Effector CD8-positive, alpha-beta T cell (primary cell): ENCODE measurements at places on chromosomes 4 and X.

DNA sequence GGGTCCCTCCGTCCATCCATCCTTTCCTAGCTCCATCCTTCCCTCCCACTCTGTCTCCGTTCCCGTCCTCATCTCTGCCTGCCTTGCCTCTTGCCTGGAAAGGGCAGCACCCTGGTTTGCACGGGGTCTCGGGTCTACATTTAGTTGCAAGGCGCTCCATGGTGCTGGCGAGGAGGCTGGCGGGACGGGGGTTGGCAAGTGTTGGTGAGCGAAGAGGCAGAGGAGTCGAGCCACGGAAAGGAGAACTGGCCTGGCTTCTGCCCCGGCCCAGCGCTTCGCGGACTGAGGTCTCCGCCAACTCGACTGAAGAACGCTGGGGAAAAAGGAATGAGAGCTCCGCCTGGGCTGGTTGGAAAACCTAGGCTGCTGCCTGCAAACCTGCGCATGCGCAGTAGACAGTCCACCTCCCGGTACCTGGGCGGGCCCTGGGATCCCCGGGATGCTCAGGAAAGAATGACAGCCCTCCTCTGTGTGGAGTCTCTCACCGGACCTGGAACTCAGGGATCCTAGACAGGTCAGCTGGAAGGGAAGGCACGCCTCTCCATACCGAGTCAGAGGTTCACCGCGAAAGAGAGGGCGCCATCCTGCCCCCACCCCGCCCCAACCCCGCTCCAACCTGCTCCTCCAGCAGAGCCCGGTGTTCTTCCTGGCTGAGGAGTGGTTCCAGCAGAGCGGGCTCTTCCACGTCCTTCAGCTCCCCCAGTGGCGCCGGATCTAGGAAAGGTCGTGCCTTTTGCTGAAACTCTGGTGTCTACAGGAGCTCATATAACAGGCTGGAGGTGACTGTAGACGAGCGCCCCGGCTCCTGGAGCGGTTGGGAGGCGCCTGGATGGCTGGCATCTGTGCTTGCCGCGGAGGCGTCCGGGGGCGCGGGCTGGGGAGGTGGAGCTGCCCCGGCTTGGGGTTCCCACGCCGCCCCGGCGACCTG lies 6.0 kb downstream of the FRG2 start:
- no peak for DNase-seq

DNA sequence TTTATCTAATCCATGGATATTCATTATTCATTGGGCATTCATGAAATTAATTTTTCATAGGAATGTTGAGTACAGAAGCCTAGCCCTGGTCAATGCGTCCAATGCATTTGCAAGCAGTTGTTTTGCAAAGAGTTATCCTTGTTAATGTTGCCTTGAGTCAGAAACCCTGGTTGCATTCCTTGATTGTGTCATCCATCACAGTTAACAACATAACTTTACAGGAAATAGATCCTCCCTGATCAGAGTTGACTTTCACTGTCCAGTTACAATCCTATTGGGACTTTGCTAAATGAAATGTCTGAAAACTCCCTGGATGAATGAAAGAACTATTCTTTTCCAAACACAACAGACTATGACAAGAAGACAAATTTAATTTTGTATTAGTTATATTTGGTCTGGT lies 924.3 kb upstream of the SLIT2 start:
- DNase-seq, result no peak

- DNase-seq, result no peak
These were observed 50.0 kb downstream of the UGT2B10 start for GRCh38 chr4:68865760-68866159.

DNA sequence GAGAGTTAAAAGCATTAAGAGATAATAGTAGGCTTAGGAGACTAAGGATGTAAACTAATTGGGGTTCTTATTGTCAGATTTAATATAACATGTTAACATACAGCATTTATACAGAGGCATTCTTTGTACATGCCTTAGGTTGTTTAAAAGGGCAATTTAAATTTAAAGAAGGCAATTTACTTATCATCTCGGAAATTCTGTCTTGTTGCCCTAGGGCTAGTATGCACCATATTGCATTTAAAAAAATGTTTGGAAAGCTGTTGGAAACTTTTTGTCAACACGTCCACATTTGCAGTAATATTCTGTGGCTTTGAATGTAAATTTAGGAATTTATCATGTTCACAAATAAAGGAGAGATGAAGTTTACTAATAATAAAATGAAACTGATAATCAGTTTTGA lies 25.5 kb downstream of the GALNT7 start:
- DNase-seq, result no peak

GRCh38 chrX:52865343-52865998 lies 2.4 kb downstream of the XAGE3 start:
- no peak for DNase-seq

GRCh38 chr4:25807102-25807728 lies 55.6 kb downstream of the SEL1L3 start:
- no peak for DNase-seq

DNA sequence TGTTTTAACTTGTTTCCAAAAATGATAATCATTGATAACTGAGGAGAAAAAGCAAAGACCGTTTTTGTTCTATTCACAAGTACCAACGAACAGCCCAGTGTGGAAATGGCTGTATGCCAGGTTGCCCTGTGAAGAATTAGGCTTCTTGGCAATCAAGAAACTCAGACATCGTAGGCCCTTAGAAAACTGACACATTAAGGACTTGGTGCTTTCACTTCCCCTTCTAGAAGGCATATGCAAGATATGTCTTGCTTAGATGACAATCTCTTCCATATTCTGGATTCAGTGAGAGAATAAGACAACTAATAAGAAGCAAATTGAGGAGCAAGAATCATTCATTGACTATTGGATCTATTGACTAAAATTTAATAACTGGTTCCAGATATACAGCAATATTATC lies 56.6 kb downstream of the ANAPC10 start:
- DNase-seq, result no peak

DNA sequence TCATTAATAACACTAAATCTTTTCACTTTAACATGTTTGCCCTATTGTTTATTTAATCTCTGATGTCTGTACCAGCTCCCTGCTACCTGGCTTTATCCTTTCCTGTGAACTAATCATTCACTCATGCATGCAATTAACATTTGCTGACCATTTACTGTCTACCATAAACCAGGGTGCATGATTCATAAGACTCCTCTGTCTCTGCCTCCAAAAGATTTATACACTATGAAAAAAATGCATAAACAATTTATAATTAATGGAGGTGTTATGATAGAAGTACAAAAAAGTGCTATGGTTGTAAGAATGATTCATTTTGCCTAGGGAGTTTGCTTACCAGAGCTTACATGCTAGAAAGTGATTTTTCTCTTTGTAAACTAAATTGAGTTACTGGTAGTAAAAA lies 24.5 kb upstream of the CPEB2 start:
- DNase-seq, result no peak

DNA sequence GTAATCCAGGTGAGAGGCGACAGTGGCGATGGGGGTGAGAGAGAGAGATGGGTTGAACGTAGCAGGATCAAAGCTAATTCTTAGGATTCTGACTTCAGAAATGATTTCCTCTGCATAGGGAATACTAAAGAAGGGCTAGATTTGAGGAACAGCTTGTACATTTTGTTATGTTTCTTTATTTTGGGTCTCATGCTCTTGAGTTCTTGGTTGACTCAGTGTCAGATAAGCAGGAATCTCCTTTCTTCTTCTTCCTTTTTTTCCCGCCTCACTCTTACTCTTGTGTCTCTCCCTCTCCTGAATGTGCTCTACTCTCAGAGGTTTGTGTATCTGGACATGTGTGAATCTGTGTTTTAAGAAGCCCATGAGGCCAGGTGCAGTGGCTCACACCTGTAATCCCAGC lies 36.4 kb downstream of the FAM193A start:
- DNase-seq, result no peak

GRCh38 chr4:150950657-150951288 lies 64.3 kb downstream of the LRBA start:
- no peak for DNase-seq

DNA sequence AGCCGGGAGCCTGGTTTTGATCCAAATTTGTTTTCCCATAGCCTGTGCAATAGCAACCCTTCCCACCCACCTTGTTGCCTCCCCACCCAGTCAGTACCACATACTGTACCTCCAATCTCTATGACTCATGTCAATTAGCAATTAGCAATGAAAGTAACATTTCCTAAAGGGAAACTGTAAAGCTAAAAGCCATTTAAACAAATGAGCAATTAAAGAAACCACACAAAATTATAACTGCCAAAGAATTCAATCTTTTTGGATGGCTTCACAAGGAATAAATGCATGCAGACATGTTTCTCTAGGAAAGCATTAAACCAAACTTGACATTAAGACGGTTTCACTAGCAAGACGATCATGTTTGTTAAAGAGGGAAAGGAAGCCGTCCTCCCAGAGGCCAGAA lies 169.0 kb upstream of the MAP3K15 start:
- DNase-seq, result no peak

DNA sequence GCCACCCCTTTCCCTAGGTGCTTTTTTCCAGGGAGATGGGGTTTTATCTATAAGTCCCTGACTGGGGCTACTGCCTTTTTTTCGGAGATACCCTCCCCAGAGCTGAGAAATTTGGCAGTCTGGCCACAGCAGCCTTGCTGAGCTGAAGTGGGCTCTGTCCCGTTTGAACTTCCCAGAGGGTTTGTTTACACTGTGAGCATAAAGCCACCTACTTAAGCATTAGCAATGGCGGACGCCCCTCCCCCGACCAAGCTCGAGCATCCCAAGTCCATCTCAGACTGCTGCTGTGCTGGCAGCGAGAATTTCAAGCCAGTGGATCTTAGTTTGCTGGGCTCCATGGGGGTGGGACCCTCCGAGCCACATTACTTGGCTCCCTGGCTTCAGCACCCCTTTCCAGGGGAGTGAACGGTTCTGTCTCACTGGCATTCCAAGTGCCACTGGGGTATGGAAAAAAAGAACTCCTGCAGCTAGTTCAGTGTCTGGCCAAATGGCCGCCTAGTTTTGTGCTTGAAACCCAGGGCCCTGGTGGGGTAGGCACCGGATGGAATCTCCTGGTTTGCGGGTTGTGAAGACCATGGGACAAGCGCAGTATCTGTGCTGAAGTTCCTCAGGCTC lies 456.4 kb upstream of the HTR2C start:
- no peak for DNase-seq

GRCh38 chr4:162475246-162475645 lies 311.4 kb upstream of the FSTL5 start:
- DNase-seq, result no peak

DNA sequence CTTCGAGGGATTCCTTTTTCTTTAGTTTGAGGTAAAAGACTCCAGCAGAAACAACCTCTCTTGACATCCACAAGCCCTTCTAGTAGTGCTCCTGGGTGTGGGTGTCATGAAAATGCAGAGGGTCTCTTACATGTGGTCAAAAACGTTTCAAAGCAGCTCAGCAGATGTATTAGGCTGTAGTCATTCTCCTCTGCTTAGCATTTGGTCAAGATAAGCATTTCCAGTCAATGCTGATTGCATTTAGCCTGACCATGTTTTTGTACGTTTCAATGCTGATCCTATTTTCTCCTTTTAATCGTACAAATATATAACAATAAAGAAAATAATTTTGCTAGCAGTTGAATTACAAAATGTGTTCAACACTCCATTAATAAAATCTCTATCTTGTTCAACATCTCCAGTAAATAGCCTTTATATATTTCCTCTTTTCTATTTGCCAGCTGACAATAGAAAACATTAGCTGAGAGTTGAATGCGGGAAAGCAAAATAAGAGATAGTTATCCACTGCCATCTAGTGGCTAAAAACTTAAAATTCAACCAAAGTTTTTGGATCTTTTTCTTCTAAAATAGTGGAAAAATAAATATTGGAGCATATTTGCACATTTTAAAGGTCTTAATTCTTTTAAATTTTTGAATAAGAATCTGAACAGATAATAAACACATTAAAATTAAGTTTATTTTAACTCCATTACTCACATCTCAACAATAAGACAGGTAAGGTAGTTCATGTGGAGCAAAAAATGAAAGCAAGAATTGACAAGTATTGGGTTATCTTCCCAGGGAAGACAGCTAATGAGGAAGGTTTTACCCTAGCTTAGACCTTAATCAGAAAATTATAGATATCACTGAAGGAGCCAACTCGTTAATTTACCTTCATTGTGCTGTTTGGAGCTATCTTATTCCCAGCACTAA lies 15.2 kb upstream of the PACRGL start:
- no peak for DNase-seq

- no peak for DNase-seq
These were observed 369.9 kb upstream of the PCDH7 start for GRCh38 chr4:30350288-30350687.

DNA sequence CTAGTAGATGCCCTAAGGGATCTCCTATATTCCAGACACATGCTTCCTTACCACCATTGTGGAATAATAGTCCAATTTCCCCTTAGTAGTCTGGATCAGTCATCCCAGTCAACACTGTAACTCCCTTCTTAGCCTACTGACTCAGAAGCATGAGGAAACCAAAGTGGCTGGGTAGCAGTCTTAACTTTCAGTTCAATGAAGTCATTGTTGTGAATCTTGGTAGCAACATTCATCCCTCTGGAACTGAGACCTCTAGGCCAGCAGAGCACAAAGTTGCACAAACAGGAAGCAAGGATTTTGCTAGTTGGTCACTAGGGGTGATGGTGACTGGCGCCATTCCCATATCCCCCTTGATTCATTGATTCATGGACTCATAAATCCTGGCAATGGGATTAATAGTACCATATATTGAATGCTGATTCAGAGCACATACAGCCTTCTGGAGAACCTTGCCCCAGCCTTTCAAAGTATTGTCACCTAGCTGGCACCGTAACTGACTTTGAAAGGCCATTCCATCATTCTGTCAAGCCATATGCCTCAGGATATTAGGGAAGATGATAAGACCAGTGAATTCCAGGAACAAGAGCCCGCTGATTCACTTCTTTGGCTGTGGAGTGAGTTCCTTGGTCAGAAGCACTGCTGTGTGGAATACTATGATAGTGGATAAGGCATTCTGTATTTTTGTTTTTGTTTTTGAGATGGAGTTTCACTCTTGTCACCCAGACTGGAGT lies 19.7 kb upstream of the GPAT3 start:
- DNase-seq, result no peak

DNA sequence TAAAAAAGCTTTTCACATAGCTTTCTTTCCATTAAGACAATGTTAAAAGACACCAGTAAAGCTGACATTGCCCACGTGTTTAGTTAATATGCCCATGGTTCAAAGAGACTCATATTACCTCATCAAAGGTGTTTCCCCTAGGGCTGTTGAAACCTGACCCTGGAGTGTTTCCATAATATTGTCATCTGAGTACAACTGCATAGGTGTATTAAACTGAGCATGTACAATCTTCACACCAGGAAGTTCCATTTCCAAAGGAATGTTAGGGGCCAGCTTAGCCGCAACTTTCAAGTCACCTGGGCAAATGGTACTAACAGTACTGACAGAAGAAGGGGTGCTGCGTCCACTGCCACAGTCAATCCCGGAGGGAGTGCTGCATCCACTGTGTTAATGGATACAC lies 27.1 kb downstream of the PDLIM3 start:
- no peak for DNase-seq

DNA sequence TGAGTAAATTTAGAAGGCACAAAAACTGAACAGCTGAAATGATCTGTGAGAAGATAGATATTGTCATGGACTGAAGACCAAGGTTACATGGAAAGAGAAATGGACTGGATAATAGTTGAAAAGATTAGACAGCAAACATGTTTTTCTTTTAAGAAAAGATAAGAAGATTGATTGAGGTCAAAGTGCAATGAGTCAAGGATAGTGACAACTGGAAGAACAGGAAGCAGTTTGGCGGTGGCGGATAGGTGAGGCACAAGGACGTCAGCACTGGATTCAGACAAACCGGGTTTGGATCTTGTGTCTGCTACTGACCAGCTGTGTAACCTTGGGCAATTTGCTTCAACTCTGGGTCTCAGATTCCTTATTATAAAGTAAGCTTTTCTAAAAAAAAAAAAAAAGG lies 2.0 kb upstream of the HPGD start:
- no peak for DNase-seq
